Activated T-cell treated with anti-CD3 and anti-CD28 coated beads, Interleukin-2, amount 50 U/mL, for 48 hours (primary cell): ENCODE measurements at places on chromosomes 6 and 20.

- DNase-seq = peak; percentile 58
Observed at GRCh38 chr6:31272836-31273626, 1.1 kb upstream of the HLA-C start.

- DNase-seq = no peak
Observed at GRCh38 chr6:68559070-68559469, 76.0 kb upstream of the ADGRB3 start.

GRCh38 chr6:82257088-82257774, 9.7 kb upstream of the IBTK start:
- no peak for DNase-seq

- no peak for DNase-seq
Observed at GRCh38 chr6:11679099-11679498, 99.5 kb downstream of the ADTRP start.

DNA sequence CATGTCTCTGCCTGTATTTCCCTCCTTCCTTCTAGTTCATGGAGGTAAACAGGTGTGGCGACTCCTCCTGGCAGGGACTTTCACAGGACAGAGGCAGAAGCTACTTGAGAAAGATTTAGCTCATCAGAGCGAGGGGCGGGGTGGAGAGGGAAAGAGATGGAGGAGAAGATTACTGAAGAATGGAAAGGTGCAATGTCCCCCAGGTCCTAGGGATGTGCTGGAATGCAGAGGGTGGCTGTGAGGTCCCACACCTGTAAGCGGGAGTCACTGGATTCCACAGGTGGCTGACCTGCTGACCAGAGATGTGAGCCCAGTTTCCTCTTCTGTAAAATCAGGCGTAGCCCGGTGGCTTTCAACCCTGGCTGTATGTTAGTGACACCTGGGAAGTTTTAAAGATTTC, 199.2 kb upstream of the SULF2 start:
- peak; percentile 4 for DNase-seq

GRCh38 chr6:131052181-131052580, 10.9 kb downstream of the EPB41L2 start:
- DNase-seq = no peak

DNA sequence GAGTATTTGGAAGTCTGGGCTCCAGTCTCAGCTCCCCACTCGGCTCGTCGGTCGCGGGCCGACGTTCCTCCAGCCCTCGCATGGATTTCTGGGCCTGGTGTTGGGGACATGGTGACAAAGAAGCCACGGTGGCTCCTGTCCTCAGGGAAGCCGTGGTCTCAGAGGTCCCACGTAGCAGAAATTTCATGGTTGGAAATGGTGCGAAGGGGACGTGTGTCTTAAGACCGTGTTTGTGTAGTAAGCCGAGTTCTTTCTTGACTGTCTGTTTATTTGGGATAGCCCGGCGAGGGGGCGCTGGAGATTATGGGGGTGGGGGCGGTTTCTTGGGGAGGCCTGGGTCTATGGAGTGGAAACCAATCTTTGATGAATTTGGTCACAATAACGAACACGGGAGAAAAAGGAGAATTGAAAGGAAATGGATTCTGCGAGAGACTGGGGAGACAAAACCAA, 23.5 kb upstream of the MAP3K7 start:
- peak; percentile 25 for DNase-seq

GRCh38 chr20:64179805-64180204, 15.6 kb downstream of the MYT1 start:
- no peak for DNase-seq

DNA sequence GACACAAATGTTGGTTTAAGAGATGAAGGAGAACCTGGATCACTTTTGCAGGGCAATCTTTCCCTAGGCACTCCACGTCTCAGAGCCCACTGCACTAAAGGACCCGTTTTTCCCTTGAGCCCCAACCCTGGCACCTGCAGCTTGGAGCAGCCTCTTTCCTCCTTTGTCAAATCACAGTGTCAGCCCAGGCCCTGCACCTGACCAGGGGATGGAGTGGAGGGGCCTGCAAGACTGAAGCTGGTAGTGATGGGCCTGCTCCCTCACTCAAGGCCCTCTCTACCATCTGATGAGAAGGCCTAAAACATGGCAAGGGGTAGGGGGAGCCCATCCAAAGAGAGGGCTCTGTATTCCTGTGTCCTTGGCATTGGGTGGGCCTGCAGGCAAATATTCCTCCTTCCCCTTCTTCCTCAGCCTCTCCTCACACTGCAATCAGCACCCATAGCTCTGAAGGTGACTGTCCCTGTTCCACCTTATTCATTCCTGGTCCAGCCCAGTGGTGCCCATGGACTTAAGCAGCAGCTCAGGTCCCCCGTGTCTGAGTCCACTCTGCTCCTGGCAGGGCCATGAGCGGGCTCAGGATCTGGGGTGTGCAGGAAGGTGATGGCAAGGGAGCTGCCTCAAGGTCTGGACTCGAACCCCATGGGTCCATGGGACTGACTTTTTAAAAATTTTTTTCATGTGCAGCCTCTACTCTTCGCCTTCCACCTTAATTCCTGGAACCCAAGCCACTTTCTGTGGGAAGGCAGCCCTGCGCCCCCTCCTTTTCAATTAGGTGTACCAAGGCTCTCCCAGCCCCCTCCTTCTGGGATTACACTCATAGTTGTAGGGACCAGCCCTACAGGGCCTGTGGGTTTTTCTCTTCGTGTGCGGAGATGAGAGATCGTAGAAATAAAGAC, 6.7 kb downstream of the RAET1G start:
- DNase-seq = peak; percentile 3

DNA sequence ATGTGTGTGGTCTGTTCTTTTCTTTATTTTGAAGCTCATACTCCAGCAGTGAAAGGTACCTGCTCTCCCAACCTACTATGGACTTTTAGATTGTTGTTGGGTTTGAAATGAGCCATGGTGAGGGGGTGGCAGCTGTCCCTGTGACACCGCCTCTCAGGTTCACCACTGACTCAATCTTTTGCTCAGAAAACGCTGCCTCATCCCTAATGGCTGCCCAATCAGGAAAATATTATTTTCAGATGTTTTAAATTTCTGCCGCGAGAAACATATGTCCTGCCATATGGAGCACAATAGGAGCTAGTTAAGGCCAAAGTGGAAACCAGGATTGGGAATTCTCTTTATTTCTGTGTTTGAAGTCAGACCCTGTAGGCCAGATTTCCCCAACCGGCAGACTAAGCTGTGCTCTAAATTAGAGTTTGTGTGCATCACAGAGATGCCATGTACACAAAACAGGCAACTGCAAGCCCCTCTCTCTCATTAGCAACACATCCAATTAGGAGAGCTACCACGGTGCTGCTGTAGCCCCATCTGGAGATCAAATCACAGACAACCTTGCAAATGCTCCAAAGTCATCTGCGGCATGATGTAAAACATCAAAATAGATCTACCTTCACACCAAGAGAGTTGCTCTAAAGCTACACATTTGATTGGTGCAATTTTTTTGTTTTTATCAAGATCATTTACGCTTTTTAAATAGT, 144.1 kb upstream of the BACH2 start:
- no peak for DNase-seq

DNA sequence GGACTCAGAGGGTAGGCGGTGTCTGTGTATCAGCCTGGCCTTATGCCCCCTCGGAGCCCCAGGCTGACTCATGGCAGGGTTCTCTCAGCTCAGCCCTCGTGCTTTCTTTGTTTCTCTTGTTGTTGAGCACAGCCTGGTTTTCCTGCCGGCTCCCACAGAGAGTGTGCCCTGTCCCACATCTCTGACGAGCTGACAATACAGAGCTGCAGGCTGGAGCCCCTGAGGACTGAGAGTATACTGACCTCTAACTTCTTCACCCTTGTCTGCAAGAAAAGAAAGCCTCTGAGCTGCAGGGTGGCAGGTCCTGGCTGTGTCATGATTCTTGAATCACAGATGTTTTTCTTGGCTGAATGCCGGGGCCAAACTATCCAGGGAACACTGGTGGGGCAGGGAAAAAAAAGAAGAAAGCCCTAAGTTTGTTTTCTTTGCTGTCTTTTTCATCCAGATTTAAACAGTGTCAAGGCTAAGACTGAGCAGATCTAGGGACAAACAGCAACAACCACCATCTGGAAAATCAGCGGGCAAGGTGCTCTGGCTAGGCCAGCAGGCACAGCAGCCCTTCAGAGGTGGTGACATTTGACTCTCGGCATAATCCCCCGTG, 63.3 kb upstream of the ZNF133 start:
- no peak for DNase-seq

GRCh38 chr6:149097794-149098193, 219.7 kb upstream of the TAB2 start:
- DNase-seq = no peak

GRCh38 chr20:25178563-25179438, 16.7 kb upstream of the ENTPD6 start:
- peak; percentile 38 for DNase-seq

- no peak for DNase-seq
Observed at GRCh38 chr6:93496548-93496947, 77.2 kb upstream of the EPHA7 start.

DNA sequence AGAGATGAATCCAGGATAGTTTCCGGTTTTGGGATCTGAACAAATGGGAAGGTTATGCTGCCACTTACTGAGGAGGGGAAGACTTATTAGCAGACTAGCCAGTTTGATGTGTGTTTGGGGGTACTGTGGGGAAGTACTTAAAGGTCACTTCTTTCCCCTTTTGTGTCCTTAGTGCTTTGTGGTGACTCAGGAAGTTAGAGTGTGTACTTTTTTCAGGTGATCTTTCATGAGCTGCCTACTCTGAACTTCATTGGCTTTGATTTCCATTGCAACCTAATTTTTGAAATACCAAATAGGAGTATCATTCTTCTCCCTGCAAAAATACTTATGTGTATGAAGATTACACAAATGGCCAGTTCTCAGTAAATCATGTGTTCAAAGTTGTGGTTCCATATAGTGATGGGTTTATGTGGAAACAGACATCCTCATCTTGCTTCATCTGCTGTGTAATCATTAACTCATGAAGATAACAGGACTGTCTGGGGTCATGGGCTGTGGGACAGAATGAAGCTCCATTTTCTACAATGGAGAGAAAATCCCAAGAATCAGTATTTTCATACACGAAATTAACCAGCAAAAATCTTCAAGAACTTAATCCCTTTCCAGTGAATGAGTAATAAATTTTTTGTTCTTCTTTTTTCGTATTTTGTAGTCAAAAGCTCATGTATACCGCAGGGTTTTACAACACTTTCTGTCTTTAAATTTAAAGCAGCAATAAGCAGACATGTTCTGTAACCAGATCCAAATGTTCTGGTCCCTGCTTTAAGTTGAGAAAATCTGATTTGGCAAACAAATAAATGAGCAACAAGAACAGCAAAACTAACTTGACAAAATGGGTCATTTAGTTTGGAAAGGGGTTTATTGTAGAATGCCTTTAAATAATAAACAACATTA, 272.2 kb upstream of the FLRT3 start:
- no peak for DNase-seq
